ENCODE measurements at places on chromosomes 6 and 20.

DNA sequence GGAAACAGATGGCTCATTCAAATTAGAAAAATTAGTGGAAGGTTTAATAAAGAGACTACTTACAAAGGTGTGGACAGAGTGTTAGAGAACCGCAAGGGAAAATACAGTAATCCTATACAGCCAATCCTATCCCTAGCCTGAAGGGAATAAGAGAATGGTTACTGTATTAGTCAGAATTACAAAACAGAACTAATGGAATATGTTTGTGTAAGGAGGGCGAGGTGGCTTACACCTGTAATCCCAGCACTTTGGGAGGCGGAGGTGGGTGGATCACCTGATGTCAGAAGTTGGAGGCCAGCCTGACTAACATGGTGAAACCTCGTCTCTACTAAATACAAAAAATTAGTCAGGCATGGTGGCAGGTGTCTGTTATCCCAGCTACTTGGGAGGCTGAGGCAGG is 16.3 kb upstream of the TRPC4AP start:
- DNase-seq = no peak

DNA sequence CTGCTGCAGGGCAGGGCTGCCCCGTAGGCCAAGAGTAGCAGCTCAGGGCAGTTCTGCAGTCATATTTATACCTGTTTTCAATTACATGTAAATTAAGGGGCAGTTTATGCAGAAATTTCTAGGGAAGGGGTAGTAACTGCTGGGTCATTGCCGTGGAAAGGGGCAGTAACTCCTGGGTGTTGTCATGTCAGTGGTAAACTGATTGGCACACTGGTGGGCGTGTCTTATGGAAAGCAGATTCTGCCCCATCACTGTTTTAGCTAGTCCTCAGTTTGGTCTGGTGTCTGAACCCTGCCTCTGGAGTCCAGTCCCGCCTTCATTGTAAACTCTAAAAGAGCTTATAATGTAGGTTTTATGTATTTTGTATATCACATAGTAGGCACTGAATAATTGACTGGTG is 22.1 kb downstream of the MAP3K4 start:
- no peak for DNase-seq

GRCh38 chr6:156395276-156395675 is 381.9 kb upstream of the ARID1B start:
- DNase-seq = no peak

DNA sequence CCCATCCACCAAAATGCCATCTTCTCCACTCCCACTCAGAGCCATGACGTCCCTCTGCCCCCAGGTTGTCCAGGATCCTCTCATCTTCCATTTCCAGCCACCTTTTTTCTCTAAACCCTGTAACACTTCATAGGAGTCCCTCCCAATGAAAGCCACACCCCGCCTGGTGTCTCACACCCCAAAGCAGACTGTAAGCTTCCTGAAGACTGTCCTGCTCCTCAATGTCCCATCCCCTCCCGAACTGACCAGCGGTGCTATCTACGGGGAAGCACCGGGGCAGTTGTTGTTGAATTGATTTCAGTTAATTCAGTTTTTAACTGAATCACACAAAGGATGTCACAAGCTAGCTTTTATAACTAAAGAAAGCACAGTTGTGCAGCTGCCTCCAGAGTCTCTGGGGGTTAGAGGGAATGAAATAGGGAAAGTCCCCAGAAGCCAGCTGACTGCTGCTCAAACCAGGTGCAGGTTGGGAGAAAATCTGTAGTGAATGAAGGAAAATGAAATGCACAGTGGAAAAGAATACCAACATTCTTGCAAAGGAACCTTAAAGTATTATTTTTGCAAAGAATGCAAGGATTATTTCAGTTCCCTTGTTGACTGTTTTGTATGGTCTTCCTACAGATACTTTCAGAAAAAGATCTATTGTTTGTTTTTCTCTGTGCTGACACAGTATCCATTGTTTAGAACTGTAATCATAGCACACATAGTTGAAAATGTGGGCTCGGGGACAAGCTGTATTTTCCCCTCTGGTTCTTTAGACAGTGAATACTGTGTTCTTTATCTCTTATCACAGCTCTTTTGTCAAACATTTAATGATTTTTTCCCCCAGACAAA is 222.6 kb upstream of the QKI start:
- no peak for DNase-seq

- DNase-seq = no peak
Observed at GRCh38 chr20:2991532-2991931, 51.9 kb upstream of the GNRH2 start.

- no peak for DNase-seq
Observed at GRCh38 chr6:130604841-130605399, 222.3 kb upstream of the SMLR1 start.

DNA sequence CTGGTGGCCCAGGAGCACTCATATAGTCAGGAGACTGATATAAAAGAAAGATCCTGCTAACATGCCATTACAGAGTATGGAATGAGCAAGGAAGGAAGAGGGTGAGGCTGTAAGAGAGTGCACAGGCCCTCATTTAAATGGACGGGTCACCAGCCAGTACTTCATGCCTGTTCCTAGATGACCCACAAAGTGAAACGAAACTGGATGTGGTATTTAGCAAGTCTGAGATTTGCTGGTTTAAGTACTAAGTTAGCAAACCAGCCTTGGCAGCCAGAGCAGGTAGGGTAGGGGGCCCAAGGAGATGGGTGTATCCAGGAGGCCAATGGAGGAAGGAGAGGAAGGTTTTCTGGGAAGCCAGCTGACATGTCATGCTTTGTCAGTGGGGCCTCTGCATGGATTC is 15.9 kb downstream of the NT5E start:
- no peak for DNase-seq

GRCh38 chr6:35224720-35225119 is 11.0 kb downstream of the SCUBE3 start:
- no peak for DNase-seq

- DNase-seq = no peak
Observed at GRCh38 chr6:109671733-109672132, 19.3 kb downstream of the AK9 start.

DNA sequence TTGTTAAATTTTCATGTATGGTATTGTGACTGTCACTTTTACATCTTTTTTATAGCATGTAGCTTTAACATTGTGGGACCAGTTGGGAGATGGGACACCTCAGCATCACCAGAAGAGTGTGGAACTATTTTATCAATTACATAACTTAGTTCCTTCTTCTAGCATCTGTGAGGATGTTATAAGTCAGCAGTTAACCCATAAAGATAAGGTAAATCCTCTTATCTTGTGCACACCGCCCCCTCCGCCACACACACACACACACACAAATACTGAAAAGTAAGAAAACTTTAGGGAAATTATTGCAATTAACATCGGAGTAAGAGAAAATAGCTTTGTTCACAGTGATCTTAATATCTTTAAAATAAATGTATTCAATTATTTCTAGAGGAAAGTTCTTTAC is 60.9 kb downstream of the PGM3 start:
- DNase-seq = no peak

DNA sequence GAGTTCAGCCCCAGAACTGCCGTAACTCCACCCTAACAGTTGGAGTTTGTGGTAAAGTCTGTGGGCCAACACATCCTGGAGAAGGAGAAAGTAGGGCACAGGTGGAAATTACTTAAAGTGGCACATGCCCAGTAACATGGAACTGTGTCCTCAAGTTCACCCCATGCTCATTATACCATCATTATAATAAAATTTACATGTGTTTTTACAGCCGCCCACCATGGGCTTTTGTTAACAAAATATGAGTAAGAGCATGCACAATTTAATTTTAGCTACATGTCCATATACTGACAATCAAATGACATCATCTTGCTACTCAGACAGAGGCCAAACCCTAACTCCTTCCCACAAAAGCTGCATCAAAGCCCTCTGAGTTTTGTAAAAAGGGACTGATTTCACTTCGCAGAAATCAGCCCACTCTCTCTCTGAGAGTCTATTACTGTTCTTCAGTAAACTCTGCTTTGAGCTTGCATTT is 17.3 kb upstream of the ELOVL4 start:
- DNase-seq = no peak

GRCh38 chr6:33992191-33992590 is 153.7 kb downstream of the GRM4 start:
- no peak for DNase-seq

DNA sequence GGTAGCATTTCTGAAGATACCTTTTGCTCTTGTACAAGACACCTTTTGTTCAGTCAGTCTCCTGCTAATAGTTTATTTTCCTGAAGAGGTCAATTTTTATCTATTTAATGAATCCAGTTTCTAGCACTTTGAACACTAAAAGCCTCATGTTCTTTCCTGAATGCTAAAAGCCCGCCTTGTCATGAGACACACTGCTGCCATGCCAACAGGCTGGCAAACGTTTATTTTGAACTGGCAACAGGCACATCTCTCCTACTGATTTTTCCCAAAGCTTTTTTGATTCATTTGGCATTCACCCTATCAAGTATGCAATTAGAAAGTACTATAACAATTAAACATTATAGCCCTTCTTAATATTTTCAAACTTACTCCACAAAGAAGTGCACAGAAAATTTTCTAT is 421.2 kb upstream of the EYS start:
- no peak for DNase-seq

DNA sequence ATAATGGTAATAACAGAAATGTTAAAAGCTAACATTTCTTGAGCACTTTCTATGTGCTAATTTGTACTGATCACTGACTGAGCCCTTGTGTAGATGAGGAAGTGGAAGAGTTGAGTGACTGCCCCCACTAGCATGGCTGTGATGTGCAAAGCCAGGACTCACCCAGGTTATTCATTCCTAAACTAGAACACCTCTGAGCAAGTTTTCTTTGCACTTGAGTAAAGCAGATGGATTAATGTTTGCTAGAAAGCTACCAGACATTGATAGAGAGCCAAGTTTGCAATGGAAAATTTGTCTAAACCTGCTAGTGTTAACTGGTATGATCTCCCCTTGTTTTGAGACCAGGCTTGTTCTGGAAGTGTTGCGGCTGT is 467.4 kb upstream of the PLCB4 start:
- DNase-seq = no peak

DNA sequence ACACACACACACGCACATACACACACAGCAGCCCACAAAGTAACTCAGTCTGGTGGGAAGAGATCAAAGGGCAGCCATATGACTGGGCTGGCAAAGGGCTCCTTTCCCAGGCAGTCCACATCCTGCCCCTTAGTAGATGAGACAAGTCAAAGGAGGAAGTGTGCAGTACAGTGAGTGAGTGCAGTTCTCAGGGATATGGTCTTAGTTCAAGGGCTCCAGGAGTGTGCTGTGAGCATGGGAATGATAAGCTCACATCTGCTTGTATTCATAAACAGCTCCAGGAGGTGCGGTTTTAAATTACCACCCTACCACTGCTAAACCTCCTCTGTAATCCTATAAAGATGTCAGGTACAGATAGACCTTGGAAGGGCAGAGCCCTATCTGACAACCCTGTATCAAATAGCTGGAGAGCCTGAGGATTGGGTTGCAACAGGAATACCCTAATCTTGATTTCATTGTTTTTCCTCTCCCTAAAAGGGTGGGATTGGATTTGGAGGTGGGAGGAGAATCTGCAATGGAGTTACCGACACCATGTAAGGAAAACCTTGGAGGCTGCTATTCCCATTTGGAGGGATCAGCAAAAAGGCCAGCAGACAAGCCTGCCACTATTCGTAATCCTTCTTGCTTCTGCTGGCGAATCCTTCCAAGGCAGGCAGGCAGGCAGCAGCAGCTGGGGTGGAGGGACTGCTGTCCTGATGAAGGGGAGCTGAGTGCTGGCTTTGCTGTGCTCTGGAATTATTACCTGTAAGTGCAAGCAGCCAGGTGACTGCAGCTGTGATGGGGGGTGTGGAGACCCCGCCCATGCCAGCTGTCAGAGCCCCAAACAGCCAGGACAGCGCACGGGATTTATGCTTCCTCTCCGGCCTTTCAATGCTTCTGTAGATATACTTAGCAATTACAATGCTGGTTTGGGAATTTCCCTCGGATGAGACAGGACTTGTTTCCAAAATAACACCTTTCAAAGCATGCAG is 342.7 kb downstream of the PRL start:
- DNase-seq = no peak

GRCh38 chr20:23598481-23598880 is 7.2 kb downstream of the CST9 start:
- DNase-seq = no peak

- DNase-seq = no peak
Observed at GRCh38 chr20:49562311-49563014, 5.5 kb downstream of the PTGIS start.

DNA sequence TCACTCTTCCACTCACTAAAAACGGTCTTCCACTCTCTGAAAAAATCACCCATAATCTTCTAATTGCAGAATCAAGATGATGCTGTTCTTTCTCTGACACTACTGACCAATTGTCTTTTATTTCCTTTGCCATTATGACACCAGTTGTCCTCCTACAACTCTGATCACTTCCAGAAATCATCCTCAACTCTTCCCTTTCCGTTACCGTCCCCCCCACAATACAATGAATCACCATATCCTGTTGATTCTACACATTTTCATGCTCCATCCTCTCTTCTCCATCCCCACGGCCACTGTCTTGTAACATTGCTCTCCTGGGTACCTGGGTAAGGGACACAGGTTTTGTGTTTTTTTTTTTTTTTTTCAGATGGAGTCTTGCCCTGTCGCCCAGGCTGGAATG is 2.5 kb upstream of the PPP2R5D start:
- DNase-seq = no peak

DNA sequence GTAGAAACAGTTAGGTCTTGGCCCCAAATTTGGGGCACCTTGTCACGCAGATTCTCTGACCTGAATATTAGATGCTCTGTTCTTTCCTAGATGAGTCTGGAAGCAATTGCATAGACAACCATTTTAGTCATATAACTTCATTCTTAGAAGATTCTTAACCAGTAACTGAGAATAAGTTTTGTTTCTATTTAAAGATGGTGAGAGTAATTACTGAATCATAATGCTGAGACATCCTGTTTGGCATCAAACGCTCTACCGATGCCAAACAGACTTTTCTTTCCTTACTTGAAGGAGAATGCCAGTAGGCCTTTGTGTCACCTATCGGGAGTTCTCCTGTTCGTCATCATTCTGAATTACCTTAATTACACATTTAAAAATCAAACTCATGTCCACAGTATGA is 131.6 kb upstream of the ID4 start:
- DNase-seq = no peak

DNA sequence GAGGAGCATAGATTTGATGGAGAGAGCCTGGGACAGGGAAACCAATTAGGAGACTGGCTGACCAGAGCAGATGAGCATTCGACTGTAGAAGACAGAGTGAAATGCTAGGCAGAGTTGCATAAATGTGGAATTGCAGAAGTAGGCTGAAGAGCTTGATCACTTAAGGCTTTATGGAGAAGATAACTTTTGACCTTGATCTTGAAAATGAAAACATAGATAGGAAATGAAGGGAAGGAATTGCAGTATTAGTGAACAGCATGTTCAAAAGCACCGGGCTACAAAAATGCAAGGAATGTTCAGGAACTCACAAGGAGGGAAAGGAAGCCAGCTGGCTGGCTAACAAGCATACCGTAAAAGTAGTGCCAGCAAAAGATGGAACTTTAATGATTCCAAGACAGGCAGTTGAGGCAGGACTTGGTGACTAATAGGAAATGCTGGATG is 20.5 kb upstream of the LTV1 start:
- no peak for DNase-seq

All from stimulated activated CD4-positive, alpha-beta T cell treated with anti-CD3 and anti-CD28 coated beads, Interleukin-15, amount 100 ng/mL, for 48 hours (primary cell).